ENCODE measurements at places on chromosomes 3 and 15.
A peak's percentile ranks its signal among the peaks of the same experiment; 100 is the strongest.

DNA sequence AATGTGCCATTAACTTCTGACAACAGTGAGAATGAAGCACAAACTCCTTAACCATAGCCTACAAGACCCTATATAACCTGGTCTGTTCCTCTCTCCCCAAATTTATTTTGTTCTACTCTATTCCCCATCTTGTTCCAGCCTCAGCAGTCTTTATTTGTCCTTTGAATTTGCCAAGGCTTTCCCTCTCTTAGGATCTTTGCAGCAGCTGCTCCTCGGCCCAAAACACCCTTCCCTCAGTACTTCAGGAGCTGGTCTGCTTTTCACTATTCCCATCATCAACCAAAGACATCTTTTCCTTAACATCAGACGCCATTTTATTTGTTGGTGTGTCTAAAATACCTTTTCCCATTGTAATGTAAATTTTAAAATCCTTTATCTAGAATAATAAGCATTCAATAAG is 10.2 kb downstream of the PRICKLE2 start:
- DNase-seq = no peak

GRCh38 chr3:133799794-133800585 is 5.6 kb upstream of the SRPRB start:
- DNase-seq = no peak

DNA sequence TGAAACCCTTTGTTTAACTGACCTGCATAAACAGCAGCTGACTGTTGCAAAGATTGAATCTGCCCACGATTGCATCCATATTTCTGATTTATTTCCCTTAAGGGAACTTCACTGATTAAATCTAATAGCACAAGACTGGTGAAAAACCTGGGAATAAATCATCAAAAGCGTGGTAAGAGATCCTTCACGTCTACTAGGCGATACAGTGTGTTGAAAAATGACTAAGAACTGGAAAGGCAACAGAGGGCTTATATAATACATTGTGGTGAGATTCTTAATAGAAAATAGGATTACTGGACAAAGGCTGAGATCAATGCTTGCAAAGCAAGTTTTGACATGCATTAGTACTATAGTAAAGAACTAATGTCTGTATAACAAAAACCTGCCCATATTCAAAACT is 49.0 kb downstream of the POLQ start:
- DNase-seq = no peak

- DNase-seq = no peak
These were observed 78.8 kb downstream of the TLE3 start for GRCh38 chr15:70018646-70019600.

DNA sequence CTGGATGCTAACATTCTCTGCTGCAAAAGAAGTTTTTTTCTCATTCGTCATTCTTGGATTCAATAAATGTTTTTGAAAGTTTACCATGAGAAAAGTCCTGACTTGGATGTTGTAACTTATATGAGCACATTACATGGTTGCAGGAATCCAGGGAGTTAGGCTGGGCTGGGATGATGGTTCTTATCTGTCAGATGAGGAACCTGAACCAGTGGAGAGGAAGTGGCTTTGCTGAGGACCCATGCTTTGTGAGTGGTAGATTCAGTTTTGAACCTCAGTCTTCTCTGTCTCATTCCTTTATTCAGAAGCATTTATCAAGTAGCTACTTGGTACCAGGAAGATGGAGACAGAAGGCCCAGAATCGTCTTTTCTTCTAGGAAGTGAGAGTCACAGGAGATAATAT is 3.7 kb upstream of the GASK1A start:
- DNase-seq = no peak

DNA sequence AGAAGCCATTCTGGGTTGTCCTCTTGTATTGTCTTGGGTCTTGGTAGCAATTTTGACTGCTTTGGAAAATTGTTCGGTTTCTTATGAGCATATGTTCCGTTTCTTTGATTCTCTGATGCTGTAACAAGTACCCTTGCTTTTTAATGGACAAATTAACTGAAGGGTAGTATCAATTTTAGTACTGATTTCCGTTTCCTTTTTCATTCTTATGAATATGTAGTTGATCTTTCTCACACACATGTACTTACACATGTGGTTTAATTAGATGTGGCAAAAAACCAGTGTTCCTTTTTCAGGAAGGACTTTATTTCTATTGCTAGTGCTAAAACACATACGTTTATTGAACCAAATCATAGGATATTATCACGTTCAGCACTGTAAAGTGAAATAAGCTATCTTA is 119.1 kb downstream of the TCF12 start:
- no peak for DNase-seq

DNA sequence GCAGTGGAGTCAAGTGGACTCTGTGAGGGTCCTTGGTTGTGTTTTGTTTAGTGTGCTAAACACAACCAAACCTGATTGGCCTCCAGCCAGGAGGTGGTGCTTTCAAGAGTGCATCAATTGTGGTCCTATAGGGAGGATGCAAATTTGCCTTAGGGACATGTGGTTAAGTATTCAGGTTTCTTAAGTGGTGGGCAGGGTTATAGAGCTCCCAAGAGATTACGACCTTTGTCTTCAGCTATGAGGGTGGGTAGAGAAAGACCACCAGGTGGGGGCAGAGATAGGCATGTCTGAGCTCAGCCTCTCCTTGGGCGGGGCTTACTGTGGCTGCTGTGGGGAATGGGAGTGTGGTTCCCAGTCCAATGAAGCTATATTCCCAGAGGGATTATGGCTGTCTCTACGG is 186.6 kb downstream of the SQOR start:
- DNase-seq = no peak

- DNase-seq = no peak
These were observed at the start of gene P2RY1 for GRCh38 chr3:152834776-152835600. TSS of gene P2RY1 (plus strand) at chr3:152835131. CDS start at chr3:152835783, 652 bp downstream.

- DNase-seq = no peak
These were observed 11.4 kb downstream of the FAM107A start for GRCh38 chr3:58565621-58566397.

DNA sequence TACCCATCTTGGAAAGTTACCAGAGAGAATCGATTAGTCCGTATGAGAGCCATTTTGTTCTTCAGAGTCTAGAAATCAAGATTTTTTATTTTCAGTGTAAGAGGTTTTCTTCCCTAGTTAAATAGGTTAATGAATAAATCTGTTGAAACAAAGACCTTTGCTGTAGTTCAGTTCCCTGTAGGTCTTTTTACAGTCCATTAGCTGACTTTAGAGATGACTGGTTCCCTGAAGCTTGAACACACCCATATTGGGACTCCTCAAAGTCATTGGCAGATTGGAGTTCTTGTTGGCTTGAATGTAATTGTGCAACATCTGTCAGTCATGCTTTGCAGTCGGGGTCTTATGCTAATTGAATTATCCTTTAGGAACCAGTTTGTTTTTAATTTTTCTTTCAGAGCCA is 45.3 kb downstream of the SEMA6D start:
- no peak for DNase-seq

DNA sequence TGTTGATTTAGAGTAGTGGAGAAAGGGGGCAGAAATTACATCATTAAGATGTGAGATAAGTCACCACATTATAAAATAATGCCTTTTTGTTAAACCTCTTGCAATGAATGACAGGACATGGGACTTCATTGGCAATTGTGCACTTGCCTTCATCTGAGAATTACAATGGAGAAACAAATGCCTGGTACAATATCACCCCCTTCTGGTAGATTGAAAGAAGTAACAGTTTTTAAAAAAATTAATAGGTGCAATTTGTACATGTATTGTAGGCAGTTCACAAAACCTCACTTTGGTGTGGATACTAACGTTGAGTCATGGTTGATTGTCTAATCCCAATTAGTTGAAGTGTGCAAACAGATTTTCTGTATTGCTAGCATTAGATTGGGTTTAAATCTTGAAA is 4.6 kb upstream of the P2RY14 start:
- peak; percentile 19 for DNase-seq

GRCh38 chr3:138465925-138466324 is 31.5 kb downstream of the ESYT3 start:
- no peak for DNase-seq

DNA sequence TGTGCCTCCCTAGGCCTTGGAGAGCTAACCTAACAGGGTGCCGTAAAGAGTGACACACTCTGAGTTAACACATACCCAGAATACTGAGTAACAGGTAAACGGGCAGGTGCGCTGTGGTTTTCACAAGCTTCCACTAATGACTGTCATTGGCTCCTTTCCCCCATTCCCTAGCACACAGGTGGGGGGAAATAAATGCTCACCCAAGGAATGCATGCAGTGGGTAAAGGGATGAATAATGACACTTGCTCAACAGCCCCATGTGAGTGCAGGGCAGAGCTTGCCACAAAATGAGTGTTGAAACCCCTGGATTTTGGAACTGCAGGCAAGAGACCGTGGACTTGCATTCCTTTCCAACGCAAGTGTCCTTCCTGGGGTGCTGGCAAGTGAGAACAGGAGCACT is 57.6 kb downstream of the ADAMTS17 start:
- no peak for DNase-seq

DNA sequence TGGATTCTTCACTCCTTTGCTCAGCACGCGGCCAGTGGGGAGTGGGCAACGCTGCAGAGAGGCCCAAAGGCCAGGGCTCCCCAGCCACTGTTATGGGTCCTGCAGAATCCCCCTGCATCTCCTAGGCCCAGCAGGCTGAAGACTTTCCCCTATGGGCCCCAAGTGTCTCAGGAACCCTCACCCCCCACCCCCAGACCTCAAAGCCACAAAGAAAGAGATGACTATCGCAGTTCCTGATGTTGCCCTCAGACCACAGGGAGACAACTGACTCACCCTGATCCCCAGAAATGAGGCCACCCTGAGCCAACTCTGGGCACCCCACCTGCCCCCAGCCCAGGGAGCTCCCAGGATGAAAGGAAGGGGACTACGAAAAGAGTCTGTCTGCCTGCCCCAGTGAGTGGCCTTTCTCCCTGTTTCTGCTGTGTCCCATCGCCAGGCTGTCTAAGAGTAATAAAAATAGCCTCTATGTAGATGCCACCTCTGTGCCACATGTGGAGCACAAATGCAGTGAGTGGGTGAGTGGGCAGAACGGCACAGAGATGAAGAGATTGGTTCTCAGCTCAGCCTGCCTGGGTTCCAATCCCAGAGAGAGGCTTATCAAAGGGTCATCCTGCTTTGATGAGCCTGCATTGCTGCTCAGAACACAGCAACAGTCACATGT is 283.0 kb downstream of the UACA start:
- DNase-seq = no peak

DNA sequence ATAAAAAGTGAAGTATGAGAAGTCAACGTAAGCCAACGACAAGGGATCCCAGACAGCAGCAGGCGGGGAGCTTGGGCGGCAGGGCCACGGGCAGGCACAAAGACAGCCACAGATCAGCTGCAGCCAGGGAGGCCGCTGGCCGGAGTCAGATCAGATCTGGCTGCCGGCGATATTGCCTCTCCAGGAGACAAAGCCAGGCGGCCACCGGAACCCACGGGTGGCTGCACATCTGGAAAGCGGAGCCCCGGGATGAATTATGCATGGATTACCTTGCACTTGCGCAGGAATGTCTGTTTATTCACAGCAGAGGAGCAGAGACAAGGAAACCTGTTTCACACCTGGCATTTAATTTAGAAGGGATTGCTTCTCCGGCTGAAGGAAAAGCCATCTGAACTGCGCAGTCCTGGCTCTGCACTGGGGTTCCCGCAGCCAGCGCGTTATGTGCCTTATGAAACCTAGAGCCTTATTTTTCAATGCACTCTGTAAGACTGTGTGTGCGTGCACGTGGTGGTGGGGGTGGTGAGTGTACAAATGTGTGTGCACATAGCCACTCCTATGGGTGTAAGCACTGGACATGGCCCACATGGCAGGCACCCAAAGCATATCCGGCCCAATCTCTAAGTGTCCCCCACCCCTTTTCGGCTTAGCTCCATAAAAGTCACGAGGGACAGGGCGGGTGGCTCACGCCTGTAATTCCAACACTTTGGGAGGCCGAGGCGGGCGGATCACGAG is 427.8 kb upstream of the MCTP2 start:
- no peak for DNase-seq

DNA sequence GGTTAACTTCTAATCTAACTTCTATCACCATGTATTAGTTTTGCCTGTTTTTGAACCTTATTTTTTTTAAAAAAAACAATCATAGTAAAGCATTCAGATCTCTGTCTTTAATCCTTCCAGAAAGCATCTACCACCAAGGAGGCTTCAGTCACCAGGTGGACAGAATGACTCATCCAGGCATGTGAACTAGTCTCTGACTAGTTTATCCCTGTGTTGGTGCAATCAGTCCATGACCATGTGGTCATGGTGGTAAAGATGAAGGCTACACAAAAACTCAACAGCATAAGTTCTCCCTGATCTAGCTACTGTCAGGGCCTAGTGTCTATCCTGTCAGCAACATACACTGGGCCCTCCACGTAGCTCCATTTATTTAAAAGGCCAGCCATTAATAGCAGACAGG is 750.6 kb downstream of the AGBL1 start:
- no peak for DNase-seq

DNA sequence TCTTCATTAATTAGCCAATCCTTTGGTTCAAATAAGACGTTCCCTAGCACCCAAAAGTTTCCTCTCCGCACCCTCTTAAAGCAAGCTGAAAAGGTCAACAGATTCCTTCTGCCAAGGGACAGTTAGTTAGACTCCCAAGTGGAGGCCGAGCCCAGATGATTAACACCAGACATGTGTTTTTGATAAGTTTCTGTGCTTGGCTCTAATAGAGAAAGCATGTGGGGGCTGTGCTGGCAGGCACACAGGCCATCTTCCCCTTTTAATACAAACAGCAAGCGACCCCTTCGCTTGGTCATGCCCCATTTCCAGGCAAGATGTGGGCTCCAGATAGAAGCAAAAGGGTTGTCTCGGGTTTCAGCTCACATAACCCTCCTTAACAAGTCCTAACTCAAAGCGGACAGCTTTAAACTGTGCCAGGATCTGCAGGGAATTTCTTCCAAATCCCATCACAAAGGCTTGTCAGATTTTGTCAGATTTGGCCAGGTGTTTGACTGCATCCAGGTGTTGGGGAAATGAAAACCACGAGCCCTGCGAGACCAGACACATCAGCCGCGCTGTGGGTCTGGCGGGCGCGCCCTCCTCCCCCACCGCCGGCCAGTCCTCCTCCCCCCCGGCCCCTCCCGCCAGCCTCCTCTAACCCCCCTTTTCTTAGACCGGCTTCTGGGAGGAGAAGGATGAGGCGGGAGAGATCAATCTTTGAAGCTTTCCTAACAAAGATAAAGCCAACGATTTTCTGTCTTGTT is 3.3 kb downstream of the HES1 start:
- DNase-seq = no peak
